ENCODE measurements at places on chromosomes 2 and 18.
A peak's percentile ranks its signal among the peaks of the same experiment; 100 is the strongest.

DNA sequence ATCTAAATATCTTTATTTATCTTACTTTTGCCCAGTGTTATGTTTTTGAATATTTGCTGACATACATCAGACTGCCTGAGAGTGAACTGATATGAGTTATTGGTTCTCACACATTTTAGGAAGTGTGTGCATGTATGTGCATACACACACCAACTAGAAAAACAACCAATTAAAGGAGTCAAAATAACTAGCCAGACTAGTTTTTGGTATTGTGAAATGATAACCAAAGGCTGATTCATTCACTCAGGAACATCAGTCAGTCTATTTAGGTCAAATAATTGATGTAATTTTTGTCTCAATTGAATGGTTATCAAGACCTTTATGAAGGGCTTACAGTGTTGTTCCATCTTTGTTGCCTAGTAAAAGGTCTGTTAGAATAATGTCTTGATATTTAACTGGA, 369.3 kb upstream of the VRK2 start:
- no peak for DNase-seq

DNA sequence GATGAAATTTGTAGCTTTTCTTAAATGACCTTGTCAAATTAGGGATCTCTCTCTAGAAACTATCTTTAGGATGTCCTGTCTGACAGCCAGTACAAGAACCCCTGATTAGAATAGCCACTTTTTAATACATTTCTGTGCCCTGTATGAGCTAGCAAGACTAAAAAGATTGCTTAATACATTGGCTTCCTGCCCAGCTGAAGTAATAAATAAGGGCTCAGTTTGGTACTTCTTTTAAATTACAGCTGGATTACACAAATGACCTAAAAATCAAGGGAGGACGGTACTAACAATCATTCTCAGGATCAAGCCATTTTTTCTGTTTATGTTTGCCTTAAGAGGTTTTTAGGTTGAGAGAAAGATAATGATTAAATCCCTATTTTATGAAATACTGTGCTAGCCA, 11.6 kb upstream of the OLA1 start:
- peak; percentile 14 for DNase-seq

DNA sequence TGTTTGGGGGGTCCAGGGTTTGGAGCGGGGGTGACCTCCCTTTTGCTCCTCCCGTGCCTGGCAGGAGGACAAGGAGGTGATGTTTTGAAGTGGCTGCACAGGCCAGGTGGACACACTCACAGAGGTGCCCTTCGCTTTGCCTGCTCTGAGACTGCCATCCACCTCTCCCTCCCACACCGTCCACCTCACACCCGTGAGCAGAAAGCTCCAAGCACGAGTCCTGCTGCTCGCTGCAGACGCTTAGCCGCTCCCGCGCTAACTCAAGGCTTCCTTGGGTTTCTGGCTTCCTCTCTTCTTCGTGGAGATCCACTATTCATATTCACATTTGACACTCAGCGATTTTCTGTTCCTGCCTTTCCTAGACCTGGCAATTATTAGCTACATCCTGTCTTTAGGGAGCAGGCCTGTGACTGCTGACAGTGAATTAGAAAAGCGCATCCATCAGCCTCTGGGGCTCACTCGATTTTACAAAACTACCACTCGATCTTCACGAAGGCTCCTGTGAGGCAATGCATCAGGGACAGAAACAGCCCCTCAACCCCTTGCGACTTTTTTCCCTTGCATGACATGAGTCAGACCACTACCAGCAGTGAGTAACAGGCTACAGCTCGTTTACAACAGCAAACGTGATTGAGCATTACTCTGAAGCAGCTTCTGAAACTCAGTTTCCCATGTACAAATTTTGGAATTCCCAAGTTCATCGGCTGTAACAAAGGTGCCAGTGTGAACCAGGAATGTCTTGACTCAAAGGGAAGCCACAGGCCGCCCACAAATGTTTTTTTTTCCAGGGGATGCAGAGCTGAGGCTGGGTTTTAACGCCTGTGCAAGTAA, 238.7 kb upstream of the SOX11 start:
- DNase-seq, result no peak

DNA sequence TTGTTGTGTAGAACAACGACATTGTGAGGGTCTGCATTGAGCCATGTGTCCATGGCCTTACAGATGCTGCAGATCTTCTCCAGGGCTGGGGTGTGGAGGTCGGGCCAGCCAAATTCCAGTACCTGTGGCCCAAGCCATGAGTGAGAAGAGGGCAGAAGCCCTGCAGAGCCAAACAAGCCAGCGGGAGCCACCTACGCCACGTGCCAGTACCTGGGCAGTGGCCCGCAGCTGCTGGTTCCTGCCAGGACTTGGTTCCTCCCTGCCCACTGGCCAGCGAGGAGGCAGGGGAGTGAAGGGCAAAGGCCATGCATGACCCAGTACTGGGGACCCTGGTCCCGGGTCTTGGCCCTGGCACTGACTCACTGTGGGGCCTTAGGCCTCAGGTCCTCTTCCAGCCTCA, 109.4 kb downstream of the TNS1 start:
- no peak for DNase-seq

GRCh38 chr2:174717273-174717672, 47.0 kb downstream of the CHRNA1 start:
- no peak for DNase-seq

- no peak for DNase-seq
Measured at GRCh38 chr2:190444976-190445375, 36.8 kb downstream of the MFSD6 start.
